ENCODE measurements at places on chromosomes 3 and 15. TPM values are rescaled to one million over a fixed set of nuclear protein-coding genes. Genes with fewer than 3 reads are reported as not detected.

Gene DPH6
- 6.1 TPM for polyA plus RNA-seq

Gene TMCO5A
- not detected for polyA plus RNA-seq

Gene ANAPC13
- polyA plus RNA-seq: 86.1 TPM

Gene TM4SF1
- 117 TPM for polyA plus RNA-seq

Gene RTP1
- polyA plus RNA-seq: not detected

Gene FILIP1L
- polyA plus RNA-seq: 168 TPM

Data from aorta (tissue), 5 donors.